ENCODE measurements at places on chromosomes 12 and 14.

DNA sequence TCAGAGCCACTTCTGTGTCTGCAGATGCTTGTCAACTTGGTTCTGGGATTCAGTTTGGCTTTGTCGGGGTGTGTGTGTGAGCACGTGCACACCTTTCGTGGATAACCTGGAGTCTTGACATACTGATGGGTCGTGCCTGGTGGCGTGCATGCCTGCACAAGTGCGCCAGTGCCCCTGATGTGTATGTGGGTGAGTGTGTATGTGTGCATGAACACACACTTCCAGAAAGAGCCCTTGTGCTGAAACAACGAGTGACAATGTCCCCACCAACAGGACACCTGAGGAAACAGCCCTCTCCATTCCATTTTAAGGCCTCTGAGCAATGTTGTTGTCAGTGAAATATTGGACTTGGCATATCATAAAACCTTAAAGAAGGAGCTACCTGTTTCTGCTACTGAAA is 53.9 kb downstream of the SMUG1 start:
- DNase-seq = no peak

GRCh38 chr12:76123259-76124212 is 39.1 kb upstream of the NAP1L1 start:
- DNase-seq = no peak

GRCh38 chr12:3632754-3633153 is 120.2 kb downstream of the CRACR2A start:
- no peak for DNase-seq

- no peak for DNase-seq
Measured at GRCh38 chr14:90569201-90569600, 172.4 kb downstream of the CALM1 start.

DNA sequence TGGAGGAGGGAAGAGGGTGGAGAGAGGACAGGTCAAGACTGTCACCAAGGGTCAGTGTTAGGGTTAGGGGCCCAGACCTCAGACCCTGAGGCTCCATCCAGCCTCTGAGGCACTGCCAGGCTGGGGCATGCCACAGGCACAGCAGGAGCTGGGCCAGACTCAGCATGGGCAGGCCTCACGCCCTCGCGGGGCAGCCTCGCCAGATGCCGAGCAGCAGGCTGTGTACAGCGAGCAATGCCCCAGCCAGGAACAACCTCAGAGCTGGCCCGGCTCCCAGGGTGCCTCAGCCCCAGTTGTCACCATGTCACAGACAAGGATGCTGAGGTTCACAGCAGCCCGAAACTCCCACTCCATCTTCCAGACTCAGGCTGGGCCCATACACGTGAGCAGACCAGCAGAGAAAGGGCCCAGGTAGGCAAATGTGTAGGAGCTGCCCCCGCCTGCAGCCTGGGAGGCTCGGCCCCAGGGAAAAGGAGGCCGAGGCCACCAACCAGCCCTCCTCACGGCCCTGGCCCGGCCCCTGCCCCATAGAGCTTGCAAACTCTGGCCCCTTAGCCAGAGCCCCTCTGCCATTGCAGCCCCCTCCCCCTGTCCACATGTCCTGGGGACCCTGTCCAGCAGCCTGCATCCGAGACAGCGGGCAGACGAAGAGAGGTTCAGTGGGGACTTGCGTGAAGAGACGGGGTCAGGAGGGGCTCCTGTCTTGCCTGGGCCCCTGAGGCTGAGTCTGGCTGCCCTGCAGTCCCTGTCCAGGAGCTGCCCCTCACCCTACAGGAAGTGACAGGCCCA is 7.5 kb downstream of the C14orf180 start:
- no peak for DNase-seq

DNA sequence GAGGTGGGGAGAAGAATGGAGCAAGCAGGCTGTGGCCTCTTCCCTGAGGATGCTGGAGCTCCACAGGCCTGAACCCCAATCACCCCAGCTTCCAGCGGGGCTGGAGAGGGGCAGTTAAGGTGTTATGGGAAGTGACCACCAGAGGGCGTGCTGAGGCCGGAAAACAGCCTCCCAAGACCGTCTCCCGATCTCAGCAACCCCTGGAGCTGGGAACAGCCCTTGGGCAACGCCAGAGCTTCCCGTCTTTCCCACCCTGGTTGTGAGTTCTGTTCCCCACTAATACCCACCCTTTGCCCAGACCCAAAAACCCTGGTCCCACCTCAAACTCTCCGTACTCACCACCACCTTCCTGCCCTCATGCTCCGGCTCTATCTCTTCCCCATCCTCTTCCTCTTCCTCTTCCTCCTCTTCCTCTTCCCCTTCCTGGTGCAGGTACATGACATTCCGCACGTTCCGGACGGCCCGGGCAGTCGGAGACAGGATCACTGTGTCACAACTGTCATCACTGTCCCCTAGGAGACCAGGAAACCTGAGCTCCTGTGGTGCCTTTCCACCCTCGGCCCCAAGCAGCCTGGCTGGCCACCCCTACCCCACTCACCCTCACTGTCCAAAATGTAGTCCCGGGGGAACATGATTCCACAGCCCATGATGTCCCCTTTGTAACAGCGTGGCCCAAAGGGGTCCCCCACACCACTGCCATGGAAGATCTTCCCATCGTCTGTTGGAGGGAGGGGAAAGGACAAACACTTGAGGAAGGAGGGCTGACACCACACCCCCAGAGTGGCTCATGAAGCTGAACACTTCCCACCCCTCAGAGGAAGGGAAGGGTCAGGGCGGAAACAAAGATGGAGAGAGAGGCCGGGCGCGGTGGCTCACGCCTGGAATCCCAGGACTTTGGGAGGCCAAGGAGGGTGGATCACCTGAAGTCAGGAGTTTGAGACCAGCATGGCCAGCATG is 12.9 kb downstream of the SPRYD3 start:
- DNase-seq = no peak

All from SIG-M5 (cell line).